Brain pericyte (primary cell): ENCODE measurements at places on chromosomes 5 and 9.

GRCh38 chr5:180684623-180685161 lies 35.3 kb upstream of the FLT4 start:
- DNase-seq = no peak

- no peak for DNase-seq
These were observed 42.5 kb downstream of the ADAMTS16 start for GRCh38 chr5:5182508-5183188.

DNA sequence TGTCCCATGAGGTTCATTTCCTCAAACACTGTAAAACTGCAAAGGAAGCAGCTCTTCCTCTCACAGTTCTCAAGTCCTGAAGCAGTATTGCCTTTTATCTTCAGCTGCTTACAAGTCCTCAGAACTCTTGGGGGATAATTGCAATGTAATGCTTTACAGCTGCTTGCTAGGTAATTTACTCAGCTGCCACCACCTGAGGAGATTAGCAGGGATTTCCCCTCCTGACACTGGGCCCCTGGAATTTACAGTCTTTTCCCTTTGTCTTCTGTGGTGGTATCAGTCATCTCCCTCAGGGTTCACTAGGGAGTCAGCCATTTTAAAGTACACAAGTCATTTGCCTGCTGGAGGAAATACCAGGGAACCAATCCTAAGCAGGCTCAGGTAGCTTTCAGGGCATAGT lies 754.3 kb upstream of the GRAMD2B start:
- DNase-seq = no peak

- no peak for DNase-seq
These were observed 499 bp upstream of the TMEM232 start for GRCh38 chr5:110727025-110727314.

DNA sequence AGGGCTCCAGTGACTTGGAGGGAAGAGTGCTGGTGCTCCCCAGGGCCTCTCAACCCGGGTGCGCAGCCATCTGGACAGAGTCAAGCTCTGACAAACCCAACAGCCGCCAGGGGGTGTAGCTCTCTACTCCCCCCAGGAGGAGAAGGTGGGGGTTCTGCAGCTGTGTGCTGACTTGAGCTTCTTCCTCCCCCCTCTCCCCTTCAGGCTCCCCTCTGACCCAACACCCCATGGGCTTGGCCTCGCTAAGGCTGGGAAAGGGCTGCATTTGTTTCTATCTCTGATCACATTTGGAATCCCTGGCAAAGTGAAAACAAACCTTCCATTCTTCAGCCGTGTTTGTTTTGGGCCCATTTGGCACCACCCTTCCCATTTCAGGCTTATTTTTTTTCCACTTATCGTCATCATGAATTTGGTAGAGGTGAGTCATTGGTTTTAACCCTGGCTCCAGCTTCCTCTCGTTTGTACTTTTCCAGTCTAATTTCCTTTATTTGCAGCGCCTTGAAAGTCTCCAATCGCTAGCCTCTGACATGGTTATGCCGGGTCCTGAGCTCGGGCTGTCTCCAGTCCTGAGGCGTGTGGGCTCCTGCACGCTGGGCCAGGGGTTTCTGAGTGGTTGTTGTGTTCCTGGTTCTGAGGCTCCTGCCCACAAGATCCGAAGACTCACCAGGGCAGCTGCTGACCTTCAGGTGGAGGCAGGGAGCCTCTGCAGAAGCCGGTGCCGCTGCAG lies 36.1 kb downstream of the DAP start:
- peak; percentile 90 for DNase-seq

- no peak for DNase-seq
These were observed 4.8 kb upstream of the IER5L start for GRCh38 chr9:129182625-129183494.

GRCh38 chr5:104344809-104345208 lies 782.2 kb upstream of the NUDT12 start:
- peak; percentile 43 for DNase-seq
